ENCODE measurements at places on chromosomes 11 and 22.

- DNase-seq, result no peak
Observed at GRCh38 chr11:27406498-27407354, 43.7 kb upstream of the CCDC34 start.

DNA sequence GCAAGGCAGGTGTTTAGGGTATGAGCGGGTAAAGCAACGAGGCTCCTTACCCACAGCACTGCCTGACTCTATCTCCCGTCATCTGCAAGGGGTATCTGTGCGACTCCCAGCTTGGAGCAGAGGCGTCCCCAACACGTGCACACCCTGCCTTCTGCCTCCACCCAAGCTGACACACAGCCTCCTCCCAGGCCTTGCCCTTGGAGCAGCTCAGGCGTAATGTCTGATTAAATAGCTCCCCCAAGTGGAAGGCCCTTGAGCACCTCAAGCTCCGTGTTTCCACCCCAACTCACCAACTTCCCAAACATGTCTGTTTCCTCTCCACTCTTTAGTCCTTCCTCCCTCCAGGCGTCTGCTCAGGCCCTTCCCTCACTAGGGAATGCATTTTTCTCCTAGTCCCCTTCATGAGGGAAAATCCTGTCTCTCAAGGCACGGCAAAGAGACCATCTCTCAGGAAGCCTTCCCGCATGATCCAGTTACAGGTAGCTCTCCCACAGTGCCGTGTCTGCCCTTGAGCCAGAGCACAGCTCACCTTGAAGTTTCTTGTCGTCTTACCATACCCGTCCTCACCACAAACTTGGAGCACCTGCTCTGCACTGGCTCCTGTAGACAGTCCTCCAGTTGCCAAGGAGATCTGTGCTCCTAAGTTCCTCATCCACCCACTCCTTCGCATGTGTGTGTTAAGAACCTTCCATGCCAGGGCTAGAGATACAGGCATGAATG, 15.8 kb downstream of the CYB5R2 start:
- no peak for DNase-seq

GRCh38 chr11:128903248-128904061, 12.3 kb downstream of the KCNJ5 start:
- DNase-seq, result no peak

DNA sequence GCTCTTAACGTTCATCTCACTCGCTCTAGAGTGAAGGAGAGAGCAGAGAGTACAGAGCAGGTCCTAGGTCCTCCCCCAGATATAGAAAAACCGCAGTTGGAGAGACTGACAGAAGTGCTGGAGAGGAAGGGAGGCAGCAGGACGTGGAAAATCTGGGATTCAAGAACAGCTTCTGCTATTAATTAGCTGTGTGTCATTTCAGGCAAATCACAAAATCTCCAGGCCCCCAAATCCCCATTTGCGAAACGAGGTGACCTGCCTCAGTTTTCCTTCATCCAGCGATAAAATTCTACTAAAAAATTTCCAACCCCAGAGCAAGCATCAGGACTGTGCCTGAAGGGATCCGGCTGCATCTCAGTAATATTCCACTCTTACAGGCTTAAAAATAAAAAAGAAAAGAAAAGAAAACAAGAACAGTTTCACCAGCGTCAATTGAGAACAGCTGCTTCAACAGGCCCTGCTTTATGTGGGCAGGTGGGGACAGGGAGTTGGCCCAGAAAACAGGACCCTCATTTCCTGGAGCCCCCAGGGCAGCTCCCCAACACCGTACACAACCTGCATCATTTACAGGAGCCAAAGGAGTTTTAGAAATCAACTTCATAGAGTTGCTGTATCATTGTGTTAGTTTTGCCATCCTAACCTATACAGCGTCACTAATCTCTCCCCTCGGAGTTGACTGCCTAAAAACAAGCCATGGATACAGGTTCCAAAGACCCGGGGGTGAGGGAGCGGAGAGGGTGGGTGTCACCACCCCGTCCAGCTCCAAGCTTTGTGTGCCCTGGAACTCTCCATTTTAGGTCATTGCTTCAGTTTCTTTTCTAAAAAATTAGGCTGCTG, 2.3 kb upstream of the MALAT1 start:
- DNase-seq, result no peak

GRCh38 chr11:114215871-114216795, 80.1 kb upstream of the NNMT start:
- no peak for DNase-seq

GRCh38 chr11:910044-910588, 494 bp downstream of the CHID1 start:
- no peak for DNase-seq

DNA sequence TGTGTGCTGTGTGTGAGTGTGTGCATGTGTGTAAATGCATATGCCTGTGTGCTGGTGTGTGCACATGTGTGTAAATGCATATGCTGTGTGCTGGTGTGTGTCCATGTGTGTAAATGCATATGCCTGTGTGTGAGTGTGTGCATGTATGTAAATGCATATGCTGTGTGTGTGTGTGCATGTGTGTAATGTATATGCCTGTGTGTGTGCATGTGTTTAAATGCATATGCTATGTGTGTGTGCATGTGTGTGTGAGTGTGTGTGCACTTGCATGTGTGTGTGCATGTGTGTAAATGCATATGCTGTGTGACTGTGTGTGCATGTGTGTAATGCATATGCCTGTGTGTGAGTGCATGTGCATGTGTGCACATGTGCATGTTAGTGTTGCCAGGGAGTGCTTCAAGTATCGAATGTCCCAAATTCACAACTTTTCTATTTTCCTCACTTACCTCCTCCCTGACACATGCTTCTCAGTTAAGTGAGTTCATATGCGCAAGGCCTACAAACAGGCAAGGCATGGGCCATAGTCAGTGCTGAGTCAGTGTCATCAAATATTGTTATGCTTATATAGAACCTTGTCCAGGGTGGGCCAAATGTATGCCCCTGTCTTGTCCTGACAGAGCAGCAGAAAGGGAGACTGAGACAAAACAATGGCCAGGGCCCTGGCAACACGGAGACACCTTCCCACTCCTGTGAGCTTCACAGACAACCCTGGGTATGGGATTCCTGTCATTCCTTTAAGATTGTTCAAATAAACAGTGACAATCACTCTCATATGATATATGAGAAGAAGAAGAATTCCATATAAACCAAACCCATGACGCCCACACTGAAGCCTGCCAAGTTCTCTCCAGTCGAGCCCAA, 38.6 kb downstream of the GGTLC2 start:
- no peak for DNase-seq

DNA sequence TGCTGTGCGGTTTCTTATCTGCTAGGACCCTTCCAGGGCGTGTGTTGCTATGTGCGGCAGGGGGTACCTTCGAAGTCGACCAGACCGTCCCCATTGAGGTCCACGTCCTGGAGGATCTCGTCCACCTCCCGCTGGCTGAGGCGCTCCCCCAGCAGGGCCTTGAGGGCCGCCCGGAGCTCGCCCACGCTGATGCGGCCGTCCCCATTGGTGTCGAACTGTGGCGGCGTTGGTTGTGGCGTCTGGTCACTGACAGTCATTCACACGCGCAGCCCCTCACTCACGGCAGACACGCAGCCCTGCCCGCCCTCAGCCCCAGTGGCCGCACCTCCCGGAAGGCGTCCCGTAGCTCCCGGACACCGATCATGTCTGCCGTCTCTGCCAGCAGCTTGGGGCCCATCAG, 3.5 kb downstream of the CABP2 start:
- DNase-seq, result no peak

GRCh38 chr11:83092488-83093384, 21.0 kb upstream of the RAB30 start:
- DNase-seq, result no peak

DNA sequence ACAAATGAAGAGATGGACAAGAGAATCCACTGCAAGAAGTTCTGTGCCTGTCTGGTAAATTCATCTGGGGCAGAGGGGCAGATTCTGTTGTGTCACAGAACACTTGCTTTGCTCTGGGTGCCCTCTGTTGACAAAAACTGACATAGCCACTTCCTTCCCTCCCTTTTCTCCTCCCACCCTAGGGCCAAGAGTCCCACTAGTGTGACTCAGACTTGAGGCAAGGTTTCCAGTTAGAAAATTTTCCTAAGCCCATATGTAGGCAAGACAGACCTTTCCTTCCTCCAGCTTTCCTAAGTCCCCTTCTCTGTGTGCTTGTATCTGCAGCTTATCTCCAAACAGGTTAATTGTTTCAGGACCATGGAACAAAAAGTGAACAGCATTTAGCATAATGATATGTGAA, 106.8 kb downstream of the RBFOX2 start:
- peak; percentile 4 for DNase-seq

DNA sequence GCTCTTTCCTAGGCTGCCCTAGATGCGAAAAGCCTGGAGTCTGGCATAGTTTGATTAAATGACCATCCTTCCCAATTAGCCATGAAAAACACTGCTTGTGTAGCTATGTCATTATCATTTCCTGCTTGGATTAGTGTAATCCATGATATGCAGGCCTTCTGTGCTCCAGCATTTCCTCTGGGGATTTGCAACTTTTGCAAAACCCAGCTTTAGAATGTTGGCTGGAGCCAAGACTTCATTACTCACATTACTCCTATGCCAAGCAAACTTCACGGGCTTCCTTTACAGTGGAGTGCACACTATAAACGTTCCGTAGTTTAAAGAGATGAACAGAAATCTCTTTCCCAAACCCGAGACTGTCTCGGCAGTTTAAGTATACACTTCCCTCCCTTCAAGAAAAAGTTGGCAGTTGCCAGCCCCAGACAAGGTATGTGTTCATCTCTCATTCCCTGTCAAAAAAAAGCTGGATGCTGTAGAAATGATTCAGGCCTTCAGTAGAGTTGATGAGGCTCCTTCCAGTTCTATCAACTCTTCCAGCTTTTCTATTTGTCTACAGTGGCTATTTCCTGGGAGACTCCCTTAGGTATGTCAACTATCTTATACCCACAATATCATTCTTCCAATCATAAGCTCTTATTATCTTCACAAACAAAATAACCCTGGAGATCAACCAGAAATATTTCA, 180.0 kb downstream of the MAML2 start:
- DNase-seq, result no peak

DNA sequence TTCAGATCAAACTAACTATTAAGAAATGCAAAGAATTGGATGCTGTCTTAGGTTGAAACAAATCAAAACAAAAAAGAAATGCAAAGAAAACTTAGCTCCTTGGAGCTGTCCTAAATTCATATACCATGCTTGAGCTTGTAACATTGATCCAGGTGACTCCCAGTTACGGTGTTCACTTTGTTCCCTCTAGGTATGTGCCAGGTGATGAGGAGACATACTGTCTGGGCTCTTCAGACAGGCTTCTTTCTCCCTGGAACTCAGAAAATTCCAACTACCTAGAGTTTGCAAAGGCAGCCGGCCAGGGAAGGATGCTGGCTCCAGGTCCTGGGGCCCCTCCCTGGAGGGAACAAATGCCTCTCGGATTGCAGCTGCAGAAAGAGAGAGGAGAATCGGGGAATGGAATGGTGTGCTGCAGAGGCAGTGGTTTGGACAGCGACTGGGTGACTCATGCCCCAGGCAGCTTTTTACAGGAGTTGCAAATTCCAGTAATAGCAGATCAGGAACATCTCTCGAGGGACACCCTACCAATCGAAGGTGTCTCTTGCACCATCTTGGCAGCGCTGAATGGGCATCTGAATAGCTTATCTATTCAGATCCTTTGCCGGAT, 12.3 kb upstream of the ASPHD2 start:
- DNase-seq, result no peak

DNA sequence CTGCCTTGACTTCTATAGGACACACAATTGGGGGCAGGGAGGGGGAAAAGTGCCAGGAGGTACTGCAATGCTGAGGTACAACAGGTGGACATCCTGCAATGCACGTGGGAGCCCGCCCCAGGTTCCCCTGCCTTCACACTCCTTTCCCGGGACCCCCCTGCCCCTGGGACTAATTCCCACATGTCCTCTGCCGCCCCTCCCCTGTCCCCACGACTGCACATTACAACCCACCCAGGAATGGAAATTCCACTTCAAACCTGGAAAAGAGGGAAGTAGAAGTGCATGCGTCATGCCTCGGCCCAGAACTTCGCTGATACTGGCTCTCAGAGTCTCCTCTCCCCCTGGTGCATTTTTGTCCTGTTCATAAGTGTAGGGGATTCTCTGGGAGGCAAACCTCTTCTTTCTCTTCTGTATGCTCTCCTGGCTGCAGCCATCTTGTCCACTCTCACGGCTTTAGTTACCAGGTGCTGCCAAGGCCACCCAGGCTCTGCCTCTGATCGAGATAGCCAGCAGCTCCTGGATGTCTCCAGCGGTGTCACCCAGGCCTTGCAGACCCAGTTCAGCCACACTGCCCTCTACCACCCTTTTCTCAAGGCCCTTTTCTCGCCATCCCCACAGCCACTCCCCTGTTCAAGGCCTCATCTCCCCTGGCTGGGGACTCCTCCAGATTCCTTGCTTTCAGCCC, 43.7 kb downstream of the GDPD5 start:
- no peak for DNase-seq

- DNase-seq, result no peak
Observed at GRCh38 chr11:130703489-130704190, 212.6 kb downstream of the SNX19 start.

- DNase-seq, result no peak
Observed at GRCh38 chr11:70156291-70157037, 46.6 kb upstream of the FADD start.

DNA sequence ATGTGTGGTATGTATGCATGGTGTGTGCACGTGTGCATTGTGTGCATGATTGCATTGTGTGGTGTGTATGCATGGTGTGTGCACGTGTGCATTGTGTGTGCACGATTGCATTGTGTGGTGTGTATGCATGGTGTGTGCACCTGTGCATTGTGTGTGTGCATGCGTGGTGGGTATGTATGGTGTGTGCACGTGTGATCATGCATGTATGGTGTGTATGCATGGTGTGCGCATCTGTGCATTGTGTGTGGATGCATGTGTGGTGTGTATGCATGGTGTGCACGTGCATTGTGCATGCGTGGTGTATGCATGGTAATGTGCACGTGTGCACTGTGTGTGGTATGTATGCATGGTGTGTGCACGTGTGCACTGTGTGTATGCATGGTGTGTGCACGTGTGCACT, 16.8 kb downstream of the ALG12 start:
- no peak for DNase-seq

DNA sequence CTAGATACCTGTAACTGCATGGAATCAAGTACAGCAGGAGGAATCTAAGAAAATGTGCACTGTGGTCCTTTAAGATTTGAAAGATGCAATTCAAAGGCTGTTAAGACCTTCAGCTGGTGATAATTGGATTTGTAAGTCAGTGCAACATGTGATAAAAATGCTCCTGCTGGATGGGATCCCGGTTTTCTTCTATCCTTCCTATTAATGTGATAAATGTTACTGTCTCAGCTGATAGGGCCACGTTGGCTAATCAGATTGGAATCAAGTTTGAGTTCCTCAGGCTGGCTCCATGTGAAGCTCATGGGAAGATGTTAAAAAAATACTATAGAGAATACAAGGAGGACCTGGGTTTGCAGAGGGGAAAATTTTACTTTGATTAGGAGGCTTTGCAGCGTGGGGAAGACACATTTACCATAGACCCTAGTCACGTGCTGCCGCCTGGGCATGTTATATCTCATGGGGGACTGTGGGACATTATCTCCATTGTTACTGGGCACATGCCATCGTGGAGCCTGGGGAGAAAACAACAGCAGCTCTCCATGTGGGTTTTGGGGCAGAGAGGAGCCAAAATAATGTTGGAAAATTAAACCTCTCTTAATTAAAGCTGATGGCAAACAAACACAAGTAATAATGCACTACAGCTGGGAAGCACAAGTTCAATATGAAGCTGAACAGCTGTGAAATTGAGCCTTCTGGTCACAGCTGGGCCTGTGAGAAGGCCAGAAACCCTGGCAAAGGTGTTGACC, 652.5 kb downstream of the NTM start:
- no peak for DNase-seq

GRCh38 chr11:110738641-110739040, 26.4 kb upstream of the ARHGAP20 start:
- no peak for DNase-seq
